ENCODE measurements at places on chromosomes 3 and 15. TPM values are rescaled to one million over a fixed set of nuclear protein-coding genes. Genes with fewer than 3 reads are reported as not detected.

Gene SPINT1
- total RNA-seq: 2.5 TPM

Gene DNAH12
- total RNA-seq: not detected

Gene KLHL6
- not detected for total RNA-seq

Gene CLCN2
- 2.2 TPM for total RNA-seq

Gene ITIH3
- not detected for total RNA-seq

Gene SLC9C1
- total RNA-seq: not detected

Gene RGMA
- total RNA-seq: 5.7 TPM

Gene INAFM2
- total RNA-seq: 4.3 TPM

Gene KLHDC8B
- 13.4 TPM for total RNA-seq

Gene ZNF621
- 6.8 TPM for total RNA-seq

Gene TIMP4
- total RNA-seq: 11.3 TPM

Gene ACAP2
- 20.3 TPM for total RNA-seq

Gene C3orf20
- total RNA-seq: not detected

Gene UBAP1L
- total RNA-seq: under 0.01 TPM

Gene PLCB2
- total RNA-seq: 2.2 TPM

Gene GASK1A
- 1.2 TPM for total RNA-seq

Gene CD276
- total RNA-seq: 91.6 TPM

Measured in bronchus fibroblast of lung (primary cell).